ENCODE measurements at places on chromosomes 4 and X. TPM values are rescaled to one million over a fixed set of nuclear protein-coding genes. Genes with fewer than 3 reads are reported as not detected.

GRCh38 chr4:127509155-127509554 lies 123.6 kb upstream of the INTU start:
- DNase-seq = no peak

DNA sequence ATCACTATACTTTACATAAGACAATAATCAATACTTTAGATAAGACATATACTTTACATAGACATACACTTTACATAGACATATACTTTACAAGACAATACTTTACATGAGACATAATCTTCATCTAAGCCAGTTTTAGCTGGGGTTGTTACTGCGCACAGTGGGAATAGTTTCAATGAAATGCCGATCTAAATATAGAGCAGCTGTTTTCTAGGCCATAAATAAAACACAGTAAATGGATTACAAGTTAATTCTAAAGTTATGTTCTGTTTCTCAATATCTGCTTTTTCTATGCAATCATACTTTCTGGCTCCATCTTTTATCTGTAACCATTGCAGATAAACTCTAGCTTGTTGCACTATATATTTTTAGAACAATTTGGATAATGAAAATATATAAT lies 1470.6 kb upstream of the PABPC4L start:
- no peak for DNase-seq

PIM2 gene
- 5.5 TPM for total RNA-seq

KLHL15 gene
- 6.0 TPM for total RNA-seq

DNA sequence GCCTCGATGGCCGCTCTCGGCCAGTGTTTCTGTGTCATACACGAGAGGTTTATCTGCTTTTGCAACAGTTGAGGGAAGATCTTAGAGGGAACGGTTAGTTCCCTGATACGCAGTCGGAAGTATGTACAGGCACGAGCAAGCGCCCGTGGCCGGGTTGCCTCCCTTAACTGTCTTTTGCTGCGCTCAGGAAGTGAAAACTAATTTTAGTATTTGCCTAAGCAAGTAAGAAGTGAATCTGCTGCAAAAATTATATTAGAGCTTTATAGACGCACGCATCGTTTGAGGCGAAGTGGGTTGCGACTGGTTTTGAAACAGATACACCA lies 695 bp downstream of the MTM1 start:
- DNase-seq = peak; percentile 41

DNA sequence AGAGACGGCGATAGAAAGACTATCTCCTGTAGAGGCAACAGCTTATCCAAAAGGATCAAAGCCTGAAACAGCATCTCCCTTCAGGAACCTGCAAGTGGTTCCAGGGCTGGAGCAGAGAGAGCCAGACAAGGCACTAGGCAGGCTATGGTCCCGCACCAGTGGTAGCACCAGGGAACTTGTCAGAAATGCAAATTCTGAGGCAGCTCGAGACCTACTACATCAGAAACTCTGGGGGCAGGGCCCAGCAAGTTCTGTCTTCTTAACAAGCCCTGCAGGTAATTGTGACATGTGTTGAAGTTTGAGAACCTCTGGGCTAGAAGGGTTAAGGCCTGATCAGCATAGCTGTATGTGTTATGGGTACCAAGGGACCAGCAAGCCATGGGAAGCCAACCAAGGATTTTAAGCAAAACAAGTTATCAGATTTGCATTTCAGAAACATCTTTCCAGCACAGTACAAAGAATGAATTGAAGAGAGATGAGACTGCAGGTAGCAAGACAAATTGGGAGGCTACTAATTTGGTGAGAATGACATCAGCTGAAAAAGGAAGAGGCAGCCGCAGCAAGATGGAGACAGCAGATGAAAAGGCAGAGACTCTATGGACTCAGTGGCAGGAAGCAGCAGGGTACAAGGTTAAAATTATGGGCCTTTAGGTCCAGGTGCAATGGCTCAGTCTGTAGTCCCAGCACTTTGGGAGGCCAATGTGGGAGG lies 139.7 kb downstream of the TSPAN5 start:
- no peak for DNase-seq

ADH1C gene
- 9.9 TPM for total RNA-seq

DNA sequence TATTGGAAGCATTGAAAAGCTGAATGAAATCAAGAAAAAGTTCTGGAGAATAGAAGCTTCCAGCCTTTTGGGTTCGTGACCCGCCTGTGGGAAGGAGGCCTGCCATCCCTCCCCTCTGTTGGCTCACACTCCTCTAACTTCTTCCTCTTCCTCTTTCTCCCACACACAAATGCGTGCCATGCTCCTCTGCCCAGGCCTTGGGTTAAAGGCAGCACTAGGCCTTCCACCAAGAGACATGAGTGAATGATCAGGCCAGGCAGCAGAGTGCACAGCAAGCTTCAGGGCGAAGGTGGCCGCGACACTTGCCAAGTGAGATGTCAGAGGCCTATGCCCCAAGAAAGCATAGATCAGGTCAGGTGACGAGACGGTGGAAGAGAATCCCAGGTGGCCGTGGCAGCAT lies 38.4 kb downstream of the FAM193A start:
- DNase-seq = no peak

GRCh38 chr4:149993030-149993429 lies 85.2 kb upstream of the DCLK2 start:
- DNase-seq = no peak

CPZ gene
- 1.8 TPM for total RNA-seq

DNA sequence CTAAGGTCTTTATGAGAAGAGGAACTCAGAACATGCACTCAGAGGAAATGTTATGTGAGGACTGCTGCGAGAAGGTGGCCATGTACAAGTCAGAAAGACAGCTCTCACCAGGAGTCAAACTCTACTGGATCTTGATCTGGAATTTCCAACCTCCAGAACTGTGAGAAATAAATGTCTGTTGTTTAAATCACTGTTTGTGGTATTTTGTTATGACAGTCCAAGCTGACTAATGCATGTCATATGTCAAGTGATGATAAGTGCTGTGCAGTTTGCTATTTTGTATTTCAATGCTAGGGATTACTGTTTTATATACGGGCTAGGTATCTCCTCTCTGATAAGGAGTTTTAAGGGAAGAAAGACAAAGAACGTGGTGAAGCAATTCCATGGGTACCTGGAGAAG lies 162.3 kb downstream of the CPEB2 start:
- no peak for DNase-seq

DNA sequence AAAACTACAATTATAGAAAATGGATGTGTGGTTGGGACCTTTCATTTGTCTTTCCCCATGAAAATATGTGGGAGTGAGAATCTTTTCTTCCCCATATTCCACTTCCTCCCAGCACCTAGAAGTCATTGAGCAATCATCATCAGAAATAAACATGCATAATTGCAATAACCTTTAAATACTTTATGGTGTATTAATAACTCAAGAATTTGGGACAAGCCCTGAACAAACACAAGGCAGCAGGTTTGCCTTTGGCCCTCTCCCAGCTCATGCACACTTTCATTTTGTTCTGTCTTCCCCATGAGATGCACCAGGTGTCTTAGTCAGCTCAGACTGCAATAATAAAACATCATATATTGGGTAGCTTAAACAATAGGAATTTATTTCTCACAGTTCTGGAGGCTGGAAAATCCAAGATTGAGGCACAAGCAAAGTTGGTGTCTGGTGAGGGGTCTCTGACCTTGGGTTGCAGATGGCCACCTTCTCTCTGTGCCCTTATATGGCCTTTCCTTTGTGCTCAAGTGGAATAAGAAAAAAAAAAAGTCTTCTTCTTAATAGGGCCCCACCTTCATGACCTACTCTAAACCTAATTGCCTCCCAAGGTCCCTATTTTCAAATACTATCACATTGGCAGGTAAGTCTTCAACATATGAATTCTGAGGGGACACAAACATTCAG lies 34.7 kb upstream of the TMEM184C start:
- DNase-seq = no peak

- no peak for DNase-seq
Measured at GRCh38 chr4:47650584-47651130, 165.6 kb downstream of the ATP10D start.

- no peak for DNase-seq
Measured at GRCh38 chr4:26194764-26195163, 126.0 kb upstream of the RBPJ start.

GRCh38 chrX:8349816-8350544 lies 114.7 kb upstream of the VCX3B start:
- no peak for DNase-seq

POU3F4 gene
- total RNA-seq = not detected

DNA sequence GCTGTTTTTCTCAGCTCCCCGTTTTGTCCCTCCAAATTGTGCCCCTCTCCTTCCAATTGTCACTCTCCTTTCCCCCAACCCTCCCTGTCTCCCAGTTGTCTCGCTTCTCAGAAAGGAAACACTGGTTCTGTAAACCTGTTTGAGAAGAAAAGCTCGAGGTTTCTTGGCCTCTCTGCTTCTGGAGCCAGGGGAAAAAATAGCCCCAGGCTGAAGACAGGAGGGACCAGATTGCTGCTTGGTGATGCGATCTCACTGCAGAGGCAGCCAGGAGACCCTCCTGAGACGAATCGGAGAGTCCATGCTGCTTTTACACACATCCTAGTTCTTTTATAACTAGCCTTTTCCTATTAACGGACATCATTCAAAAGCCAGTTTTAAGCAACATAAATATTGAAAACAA lies 21.2 kb downstream of the TRIML1 start:
- DNase-seq = no peak

DNA sequence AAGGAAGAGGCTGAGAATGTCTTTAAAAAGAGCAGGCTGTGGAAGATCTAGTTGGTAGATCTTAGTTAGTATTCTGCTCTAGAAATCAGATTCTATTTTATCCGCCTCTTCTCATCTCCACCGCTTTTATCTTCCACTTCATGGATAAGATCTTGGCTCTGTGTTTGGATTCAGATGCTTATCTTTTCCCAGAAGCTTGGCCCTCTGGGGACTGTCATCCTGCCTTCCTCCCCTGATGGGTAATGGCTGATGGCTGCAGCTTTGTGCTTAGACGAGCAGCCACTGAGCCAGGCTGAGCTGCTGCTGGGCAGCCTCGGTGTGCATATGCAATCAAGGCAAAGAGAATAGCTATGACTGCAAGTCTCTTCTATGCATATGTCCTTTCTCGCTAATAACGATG lies 23.5 kb downstream of the TRIML1 start:
- DNase-seq = no peak

IQCM gene
- not detected for total RNA-seq

DNA sequence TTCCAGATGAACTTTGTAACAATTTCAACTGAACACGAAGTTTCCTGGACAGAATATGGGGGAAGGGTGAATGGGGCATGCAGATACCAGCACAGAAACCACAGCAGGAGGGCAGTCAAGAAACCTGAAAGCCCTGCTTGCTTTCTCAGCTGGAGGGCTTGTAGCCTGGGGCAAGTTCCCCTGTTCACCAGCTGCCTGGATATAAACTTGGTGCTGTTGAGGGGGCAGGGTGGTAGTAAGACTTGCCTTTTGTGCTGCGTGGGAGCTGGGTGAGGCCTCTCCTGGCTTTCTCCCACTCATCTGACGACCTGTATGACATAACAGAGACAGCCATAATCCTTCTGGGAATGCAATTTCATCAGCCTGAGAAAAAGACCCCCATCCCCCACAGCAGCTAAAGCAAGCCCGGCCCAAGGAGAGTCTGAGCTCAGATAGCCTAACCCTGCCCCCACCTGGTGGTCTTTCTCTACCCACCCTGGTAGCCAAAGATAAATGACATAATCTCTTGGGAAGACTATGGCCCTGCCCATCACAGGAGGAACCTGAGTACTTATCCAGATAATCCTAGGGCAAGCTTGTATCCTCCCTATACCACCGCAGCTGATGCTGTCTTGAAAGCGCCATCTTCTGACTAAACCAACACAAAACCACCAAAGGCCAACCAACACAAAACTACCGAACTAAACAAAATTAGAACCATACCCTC lies 234.3 kb downstream of the LAS1L start:
- DNase-seq = no peak

- DNase-seq = no peak
Measured at GRCh38 chrX:129769467-129770154, 10.1 kb upstream of the SASH3 start.

- peak; percentile 34 for DNase-seq
Measured at GRCh38 chr4:174522183-174523024, at the start of gene HPGD. Gene HPGD, minus strand, starts transcription at chr4:174522488. Its CDS starts 37 bp downstream, at chr4:174522451.

GABRA4 gene
- 2.5 TPM for total RNA-seq

DNA sequence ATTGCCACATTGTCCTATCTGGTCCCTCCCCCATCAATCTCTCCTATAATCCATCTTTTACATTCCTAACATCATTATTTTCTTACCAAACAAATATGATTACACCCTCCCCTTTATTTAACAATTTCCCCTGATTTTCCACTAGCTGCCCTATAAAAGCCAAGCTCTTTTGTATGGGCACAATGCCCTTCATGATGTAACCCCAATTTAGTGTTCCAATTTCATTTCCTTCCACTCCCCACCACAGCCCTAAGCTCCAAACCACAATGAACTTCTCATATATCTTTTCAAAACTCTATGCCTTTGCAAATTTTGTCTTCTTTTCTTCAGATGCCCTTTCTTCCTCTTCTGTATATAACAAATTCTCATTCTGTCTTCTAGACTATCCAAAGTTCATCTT lies 39.5 kb upstream of the PTPN13 start:
- no peak for DNase-seq

- DNase-seq = no peak
Measured at GRCh38 chr4:109009909-109010308, 247.1 kb upstream of the ETNPPL start.

GRCh38 chrX:94053575-94053974 lies 379.6 kb downstream of the FAM133A start:
- no peak for DNase-seq

DNA sequence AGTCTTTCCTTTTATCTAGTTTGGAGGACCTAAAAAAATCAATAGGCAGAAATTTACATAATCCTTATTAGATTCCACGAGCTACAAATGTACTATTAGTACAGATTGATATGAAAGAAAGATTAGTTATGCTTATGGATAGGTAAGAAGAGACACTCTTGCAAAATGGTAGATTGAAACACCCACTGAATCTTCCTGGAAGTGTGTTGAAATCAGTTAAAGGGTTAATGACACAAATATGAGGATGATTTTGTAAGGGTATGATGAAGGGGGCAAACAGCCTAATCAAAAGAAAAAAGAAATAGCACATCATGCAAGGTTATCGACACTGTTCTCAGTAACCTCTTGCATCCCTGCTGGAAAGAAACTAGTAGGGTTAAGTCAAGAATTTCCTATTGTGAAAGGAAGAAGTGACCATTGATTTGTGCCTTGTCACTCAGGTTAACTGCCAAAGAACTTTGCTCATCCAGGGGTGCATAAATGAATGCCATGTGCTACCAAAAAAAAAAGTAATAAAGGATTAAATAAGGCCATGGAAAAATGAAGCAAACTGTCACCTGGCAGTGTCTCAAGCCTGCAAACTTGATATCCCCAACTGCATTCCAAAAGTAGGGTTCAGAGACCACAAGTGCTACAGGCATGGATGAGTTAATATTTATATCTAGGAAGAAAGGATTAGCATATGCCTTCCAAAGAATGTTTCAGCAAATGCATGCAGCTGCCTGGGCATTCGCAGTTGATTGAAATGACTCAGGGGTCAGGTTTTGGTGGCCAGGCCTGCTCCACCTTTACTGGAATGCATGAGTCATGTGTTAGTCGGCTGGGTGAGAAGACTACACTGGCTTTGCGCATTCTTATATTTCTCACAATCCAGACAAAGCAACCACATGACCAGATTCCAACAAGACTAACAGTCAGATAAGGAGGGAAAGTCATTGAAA lies 78.3 kb upstream of the ATXN3L start:
- peak; percentile 57 for DNase-seq

Measured in left cardiac atrium (tissue), 4 donors.